ENCODE measurements at places on chromosomes 1 and 21.

DNA sequence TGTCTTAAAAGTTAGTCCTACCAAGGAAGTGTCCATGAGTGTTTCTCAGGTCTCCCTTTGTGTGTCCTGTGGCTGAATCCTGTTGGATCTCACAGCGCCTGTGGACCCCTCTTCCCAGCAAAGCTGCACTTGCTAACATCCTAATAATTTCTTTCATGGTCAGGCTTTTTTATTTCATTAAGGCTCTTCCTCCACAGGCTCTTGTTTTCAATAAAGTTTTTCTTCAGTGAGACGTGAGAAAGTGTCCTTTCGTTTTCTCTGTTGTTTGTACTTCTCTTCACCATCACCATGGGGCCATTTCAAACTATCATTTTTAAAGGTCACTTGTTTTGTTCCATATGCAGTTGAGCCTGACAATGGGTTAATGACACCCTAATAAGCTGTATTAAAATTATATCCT lies 231.5 kb downstream of the LMO4 start:
- DNase-seq: no peak

DNA sequence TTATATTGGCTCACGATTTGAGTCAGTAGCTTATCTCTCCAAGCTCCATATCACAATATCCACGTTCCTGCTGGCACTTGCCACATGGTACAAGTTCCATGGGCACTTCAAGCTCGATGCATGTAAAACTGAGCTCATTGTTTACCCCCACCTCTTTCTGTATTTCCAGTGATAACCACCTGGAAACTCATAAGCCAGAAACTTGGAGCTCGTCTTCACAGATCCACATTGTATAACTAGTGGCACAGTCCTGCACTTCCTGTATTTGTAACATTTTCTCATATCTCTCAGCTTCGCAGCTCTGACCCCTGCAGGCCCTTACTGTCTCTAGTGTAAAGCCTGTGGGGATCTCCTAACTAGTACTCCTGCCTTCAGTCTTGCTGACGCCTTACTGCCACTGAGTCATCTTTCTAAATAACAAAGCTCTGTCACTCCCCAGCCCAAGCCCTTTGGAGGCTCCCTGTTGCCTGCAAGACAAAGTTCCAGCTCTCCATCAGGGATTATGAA lies 6.5 kb upstream of the C2CD4D start:
- DNase-seq: no peak

DNA sequence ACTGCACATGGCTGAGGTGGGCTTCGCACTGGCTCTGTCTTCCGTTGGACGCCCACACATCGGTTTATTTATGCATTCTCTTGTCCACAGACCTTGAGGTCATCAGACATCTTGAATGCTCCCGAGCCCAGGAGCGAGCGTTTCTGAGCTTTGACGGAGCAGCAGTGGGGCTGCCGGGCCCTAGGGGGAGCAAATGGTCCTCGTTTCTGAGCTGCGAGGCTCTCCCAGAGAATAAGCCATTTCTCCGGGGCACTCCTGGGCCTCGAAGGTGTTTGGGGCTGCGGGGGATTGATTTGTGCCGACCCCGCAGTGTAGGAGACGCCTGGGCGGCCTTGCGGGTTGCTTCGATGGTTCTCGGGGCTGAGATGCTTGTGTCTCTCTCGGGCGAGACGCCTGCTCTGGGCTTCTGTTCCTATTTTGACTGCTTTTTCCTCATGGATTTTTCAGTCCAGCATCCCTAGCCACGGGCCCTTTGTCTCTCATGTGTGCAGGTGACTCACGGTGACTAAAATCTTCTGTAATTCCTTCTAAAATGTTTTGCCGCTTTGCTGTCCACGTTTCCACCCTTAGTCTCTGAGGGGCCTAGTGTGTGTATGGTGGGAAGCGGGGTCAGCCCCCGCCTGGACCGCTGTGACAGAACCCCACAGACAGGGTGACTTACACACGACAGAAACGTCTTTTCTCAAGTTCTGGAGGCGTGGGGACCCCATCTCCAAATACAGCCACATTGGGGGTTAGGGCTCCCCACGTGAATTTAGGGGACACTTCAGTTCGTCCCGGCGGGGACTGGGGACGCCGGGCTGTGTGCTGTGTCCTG lies 62.1 kb downstream of the FAAP20 start:
- peak; percentile 64 for DNase-seq

GRCh38 chr1:95440511-95440910 lies 206.5 kb downstream of the RWDD3 start:
- DNase-seq: no peak

DNA sequence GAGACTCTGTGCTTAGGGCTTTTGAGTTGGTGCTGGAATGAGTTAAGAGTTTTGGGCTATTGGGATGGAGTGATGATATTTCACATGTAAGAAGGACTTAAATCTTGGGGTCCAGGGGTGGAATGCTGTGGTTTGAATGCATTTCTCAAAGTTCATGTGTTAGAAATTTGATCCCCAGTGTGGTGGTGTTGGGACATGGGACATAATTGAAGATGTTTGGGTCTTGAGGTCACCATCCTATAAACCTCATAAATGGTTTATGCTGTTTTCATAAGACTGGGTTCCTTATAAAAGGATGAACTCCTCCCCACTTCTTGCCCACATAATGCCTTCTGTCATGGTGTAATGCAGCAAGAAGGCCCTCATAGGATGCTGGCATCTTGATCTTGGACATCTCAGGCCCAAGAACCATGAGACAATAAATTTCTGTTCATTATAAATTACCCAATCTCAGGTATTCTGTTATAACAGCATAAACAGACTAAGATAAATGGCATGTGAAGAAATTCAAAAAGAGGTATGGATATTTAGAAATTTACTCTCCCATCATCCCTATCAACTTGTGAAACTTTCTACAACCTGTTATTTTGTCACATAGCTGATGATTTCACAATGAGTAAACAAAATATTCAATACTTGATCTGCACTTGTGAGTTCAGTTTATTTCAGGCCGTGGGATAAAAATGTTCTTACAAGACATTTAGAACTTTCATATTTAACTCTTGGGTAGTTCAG lies 48.0 kb upstream of the NEK7 start:
- DNase-seq: no peak

- no peak for DNase-seq
These were observed 116.3 kb upstream of the HP1BP3 start for GRCh38 chr1:20903437-20903836.

- DNase-seq: no peak
These were observed 290.4 kb downstream of the OLFM3 start for GRCh38 chr1:101706366-101706765.

DNA sequence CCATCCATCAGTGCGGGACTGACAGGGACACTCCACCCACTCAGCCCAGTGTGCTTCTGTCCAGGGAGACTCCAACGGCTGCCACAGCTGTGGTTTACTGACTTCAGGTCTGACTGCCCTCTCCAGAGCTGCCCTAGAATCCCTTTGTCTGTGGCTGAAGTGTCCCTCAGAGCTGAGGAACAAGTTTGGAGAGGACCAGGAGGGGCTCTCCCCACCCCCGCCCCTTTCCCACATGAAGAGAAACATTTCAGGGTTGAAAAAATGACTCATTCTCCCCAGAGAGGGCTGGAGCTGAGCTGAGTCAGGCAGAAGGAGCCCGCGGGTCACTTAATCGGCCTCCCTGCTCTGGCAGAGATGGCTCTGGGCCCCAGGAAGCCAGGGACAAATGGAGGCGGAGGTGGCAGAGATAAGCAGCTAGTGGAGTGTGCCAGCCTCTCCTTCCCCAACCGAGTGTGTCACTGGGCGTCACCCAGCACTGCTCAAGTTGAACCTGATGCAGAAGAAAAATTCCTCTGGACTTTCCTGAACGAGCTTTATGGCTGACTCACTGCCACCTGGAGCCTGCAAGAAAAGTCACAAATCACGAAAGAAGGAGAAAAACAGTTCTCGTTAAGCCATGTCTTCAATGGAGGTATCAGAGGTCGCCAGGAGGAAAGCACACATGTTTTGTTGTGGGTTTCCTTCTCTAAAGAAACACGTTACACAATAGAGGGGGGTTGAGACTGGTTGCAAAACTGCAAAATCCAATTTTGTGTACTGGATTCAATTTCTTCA lies 34.3 kb upstream of the ECE1 start:
- DNase-seq: peak; percentile 85

- DNase-seq: no peak
These were observed 55.4 kb downstream of the LAMC2 start for GRCh38 chr1:183241471-183241870.

- DNase-seq: no peak
These were observed 16.1 kb upstream of the CHI3L1 start for GRCh38 chr1:203202431-203203245.

DNA sequence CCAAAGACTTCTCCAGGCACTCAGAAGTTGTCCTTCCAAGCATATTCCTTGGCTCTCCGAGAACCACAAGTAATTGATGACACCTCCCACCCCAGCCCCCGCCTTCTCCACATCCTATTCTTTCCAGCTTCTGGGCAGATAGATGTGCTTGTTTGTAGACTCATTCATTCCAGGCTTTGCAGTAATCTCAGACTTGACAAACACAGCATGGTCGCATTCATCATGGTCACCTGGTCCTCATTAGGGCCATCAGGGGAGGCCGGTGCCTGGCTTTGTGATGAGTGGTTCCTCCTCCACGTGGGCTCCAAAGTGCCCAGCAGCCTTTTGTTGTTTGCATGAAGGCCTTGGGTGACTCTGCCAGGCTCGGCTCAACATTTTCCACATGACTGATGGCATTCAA lies 28.5 kb upstream of the KCNE2 start:
- no peak for DNase-seq

GRCh38 chr1:236269439-236269838 lies 12.3 kb downstream of the ERO1B start:
- no peak for DNase-seq

DNA sequence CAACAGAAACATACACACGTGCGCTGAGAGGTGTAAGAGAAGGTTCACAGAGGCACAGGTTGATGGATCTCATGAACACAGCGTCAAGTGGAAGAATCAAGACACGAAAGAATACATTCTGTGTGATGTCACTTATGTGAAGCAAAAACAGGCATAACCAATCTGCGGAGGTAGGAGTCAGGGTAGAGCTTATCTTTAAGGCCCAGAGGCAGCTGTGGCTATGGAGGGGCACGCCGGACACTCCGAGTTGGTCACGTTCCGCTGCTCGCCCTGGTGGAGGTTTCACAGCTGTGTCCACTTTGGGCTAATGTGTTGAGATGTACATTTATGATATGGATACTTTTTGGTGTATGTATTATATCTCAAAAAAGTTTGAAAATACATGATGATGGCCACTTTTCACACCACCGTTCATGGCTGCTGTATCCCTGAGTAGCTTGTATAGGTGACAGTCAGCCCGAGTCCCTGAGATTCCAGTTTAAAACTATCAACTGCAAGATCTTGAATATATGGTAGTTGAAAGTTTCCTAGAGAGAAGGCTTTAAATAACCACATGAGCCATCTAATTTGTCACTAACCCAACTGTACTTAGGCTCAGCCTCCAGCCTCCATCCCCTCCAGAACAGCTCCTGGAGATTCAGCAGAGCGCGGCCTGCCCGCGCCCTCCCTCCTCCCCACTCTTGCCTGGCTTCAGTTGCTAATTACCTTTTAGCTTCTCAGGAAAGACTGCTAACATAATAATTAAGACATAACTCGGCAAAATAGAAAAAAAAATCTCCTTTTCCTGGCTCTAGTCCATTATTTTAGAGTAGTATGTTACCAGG lies 6.7 kb upstream of the ADARB1 start:
- DNase-seq: peak; percentile 60

- no peak for DNase-seq
These were observed 57.4 kb downstream of the COL6A1 start for GRCh38 chr21:46038871-46039397.

DNA sequence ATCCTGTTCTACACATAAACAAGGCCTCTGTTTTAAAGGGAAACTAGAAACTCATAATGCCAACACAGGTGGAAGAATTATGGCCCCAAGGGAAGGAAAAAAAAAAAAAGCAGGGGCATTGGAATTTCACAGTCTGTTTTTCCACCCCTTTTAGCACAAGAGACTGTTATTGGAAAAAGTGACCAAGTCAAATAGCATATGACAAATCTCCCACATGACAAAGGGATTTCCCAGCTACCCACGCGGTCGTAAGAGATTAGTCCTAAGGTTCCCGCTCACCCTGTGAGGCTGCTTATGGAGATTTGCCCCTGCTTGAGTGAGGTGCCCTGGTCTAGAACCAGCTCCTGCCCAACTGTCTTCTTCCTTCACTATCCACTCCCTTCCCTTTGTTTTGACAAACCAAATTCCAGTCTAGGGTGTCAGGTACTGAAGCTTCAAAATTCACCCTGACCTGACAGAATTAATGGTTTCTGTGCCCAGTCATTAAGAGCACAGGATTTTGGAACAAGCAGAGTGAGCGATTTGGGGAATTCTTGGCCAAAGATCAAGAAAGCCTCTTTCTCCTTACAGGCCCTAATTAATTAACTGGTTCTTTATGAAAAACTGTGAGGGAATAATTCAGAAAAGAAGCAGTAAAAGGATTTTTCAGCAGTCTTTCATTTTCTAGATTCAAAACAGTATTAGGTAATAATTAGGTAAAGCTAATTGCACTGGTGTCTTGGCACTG lies 107.3 kb downstream of the NMNAT2 start:
- DNase-seq: no peak

GRCh38 chr1:106406114-106406513 lies 650.4 kb upstream of the PRMT6 start:
- no peak for DNase-seq

- no peak for DNase-seq
These were observed 607.8 kb upstream of the ADGRL2 start for GRCh38 chr1:81192647-81193642.

GRCh38 chr1:220768126-220768601 lies 18.5 kb upstream of the MTARC1 start:
- DNase-seq: no peak

- DNase-seq: no peak
These were observed 6.4 kb downstream of the MYOM3 start for GRCh38 chr1:24105368-24106160.

DNA sequence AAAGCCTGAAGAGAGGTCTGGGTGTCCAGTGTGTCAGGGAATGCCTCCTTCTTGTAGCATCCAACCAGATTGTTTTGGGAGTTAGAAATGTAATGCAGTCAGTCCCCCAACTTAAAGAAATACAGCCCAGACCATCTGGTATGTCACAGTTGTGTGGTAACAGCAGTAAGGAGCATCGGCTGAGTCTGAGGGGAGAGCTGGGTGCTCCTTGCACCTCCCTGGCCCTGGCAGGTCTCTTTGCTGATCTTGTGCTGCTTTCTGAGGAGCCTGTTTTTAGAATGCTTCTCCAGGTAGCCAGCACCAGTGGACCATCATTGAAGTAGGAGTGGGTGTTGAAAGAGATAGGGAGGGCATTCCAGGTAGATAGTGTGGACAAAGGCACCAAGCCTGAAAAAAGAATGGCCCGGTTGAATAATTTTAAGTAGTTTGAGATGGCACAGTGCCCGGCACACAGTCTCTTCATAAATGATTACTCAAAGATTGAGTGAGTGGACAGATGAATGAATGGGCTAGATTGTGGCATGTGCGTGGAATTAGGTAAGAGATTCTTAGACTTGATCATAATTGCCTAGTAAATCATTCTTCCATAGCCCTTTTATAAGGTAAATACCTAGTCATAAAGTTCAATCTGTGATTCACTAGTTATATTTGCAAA lies 46.5 kb downstream of the LAMC1 start:
- no peak for DNase-seq

DNA sequence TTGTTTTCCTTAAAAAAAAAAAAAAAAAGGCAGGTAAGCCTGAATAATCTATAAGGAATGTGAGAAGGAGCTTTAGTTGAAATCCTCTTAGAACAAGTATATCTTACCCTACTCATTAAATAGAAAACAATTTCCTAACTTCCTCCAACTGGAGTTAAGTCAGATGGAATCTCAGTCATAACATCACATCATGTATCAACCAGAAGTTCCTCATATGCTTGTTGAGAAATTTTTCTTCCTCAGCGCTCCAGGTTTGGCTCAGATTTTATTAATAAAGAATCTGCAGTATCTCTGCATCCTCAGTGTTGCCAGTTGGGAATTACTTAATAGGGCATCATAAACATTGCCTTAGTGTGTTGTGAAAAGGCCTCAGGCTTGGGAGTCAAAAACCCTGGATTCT lies 37.6 kb downstream of the DUSP10 start:
- no peak for DNase-seq

All from BE2C (cell line).